Glomerular endothelial cell (primary cell): ENCODE measurements at places on chromosomes 13 and 19. TPM values are rescaled to one million over a fixed set of nuclear protein-coding genes. Genes with fewer than 3 reads are reported as not detected.
A peak's percentile ranks its signal among the peaks of the same experiment; 100 is the strongest.

- no peak for DNase-seq
These were observed 5.5 kb upstream of the GALP start for GRCh38 chr19:56170261-56170660.

GRCh38 chr19:16266586-16266942, 58.1 kb upstream of the KLF2 start:
- DNase-seq, result no peak

DNA sequence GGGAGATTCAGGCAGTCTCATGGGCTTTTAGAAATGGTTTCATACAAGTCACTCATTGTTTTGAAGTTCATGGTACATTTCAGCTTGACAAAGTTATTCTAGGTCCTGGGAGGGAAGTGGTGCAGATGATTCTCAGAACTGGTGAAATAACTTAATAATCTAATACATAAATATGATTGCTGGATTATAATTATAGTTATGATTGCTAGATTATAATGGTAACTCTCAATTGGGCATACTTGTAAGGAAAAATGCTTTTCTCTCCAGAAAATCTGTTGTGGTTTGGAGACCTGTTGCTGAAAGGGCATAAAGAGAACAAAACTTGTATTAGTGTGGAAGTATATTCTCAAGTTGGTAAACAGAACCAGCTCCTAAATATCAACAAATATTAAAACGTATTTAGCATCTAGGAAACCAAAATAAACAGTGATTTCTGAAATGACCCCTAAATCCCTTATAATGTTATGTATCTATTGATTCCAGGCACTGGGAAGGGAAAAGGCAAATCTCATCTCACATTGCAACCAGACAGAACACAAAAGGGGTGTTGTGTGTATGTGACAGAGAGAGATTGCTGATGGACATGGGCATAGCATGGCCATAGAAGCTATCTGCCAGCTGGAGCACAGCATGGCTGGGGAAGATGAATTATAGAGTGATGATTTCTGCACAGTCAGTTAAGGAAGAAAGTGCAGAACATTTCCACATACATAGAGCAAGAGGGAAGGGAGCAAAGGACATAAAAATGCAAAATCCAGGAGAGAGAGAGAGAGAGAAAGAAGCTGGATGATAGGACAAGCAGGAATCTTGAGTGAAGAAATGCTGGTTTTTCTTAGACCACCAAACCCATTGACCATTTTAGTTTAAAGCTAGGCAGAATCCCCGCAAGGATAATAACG, 87.1 kb upstream of the FRY start:
- DNase-seq, result no peak

DNA sequence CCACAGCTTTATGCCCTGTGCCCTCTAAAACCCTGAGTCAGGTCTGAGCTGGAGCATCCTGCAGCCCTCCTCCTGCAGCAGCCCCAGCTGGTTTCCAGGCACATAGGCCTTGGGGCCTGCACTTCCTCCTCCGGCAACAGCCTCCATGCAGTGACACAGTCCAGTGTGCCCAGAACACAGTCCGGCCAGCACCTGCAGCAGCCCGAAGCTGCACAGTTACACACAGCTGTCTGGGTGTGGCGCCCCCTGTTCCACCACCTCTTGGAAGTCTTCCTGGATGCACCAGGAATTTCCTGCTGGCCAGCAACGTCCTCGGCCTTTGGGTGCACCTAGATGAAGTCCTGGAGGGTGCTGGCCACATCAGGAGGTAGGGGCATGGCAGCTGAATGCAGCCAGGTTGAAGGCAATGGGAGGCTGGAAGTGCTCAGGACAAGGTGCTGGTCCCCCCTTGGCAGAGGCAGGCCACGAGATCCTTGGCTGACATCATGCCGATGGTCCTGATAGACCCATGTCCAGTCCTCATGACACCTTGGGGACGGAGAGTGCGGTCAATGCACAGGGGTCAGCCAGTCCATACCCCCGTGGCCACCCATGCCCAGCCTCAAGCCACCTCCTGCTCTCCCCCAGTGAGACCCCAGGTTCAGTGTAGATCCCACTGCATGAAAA, 27.1 kb upstream of the PARP4 start:
- DNase-seq, result no peak

DNA sequence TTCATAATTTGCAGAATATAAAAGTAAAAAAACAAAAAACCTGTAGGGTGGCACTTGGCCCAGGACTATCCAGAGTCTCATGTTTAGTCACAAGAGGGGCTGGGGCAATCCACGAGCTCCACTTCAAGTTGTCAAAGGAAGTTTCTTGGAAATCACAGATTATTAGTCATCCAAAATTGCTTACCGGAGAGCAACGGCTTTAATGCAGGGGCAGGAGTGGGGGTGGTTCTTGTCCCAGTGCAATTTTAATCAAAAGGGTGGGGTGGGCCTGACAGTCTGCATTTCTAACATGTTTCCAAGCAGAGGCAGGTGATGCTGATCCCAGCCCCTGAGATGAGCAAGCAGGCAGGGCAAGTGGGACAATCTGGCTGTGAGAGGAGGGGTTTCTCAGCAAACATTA, 233.9 kb downstream of the ABCC4 start:
- DNase-seq, result no peak

DNA sequence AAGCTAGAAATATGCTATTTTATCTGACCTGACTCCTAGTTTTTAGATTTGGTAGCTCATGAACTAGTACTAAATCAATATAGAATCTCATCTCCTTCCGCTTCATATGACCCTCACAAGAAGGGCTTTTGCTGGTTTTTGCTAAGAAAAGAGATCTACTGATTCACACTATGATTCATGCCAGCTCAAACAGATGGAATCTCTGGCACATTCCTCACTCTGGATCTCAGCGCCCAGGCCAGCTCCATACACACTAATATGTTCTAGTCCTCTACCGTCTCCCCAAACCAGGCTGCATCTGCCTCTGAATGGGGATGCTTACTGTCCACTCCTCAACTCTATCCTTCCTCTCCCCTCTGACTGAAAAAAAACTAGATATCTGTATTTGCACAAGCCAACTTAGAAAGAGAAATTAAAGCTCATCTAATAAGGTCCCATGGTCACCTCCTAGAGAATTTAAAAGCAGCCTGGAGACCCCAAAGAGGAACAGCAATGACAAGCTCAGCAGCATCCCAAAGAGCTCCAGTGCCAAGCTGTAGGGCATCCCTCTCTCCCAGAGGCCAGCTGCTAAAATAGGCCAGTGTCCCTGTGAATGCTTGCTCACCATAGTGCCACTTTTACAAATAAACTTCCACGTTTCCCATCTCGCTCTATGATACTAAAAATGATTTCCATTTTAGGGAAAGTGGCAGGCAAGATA, 74.9 kb downstream of the LHFPL6 start:
- peak; percentile 56 for DNase-seq

GRCh38 chr13:66348745-66349690, 881.1 kb downstream of the PCDH9 start:
- no peak for DNase-seq

Gene TPRX1
- not detected in 2 replicates for total RNA-seq

DNA sequence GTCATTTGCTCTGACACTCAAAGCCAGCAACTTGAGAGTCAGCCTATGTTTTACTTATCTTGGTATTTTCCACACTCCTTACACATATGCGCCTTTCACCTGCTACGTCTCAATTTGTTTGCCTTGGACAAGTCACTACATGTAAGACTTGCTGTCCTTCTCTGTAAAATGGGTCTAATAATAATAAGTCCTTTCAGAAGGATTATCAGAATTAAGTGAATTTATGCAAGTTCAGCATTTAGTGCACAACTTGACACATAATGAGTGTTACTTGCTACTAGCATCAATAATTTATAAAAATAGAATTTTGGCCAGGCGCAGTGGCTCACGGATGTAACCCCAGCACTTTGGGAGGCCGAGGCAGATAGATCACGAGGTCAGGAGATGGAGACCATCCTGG, 71.1 kb upstream of the UBL3 start:
- no peak for DNase-seq

DNA sequence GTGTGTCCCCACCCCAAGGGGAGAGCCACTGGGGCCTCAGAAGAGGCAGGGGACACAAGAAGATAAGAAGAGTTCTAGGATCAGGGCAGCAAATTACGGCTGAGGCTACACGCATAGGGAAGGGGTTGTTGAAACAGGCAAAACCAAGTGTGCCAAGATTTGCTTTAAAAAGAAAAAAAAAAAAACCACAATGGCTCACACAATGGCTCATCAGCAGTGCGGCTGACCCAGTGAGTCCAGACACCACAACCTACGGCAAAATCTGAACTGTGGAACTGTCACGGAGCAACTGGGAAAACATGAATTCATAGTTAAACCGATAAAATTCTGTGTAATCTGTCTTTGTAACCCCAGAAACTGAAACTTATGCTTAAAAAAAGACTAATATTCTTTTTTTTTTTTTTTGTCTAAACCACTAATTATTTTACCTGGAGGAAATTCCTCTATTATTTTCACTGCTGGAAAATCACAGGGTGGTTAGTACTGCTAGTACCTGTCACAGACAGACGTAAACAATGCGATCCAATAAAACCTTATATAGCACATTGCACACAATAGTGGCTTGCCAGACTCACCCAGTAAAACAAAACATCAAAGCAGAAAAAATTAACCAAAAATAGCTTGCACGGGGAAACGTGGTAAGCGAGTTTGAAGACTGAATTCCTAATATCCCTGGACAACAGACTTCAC, 325.4 kb upstream of the TSHZ3 start:
- no peak for DNase-seq

- DNase-seq, result no peak
These were observed 211.3 kb downstream of the PCCA start for GRCh38 chr13:100300243-100300642.

Gene CCL25
- total RNA-seq, result not detected in 2 replicates

Gene TSC22D1
- total RNA-seq, result 61.7 and 79.9 TPM in 2 replicates

Gene PNKP
- 68.3 and 81.3 TPM in 2 replicates for total RNA-seq

DNA sequence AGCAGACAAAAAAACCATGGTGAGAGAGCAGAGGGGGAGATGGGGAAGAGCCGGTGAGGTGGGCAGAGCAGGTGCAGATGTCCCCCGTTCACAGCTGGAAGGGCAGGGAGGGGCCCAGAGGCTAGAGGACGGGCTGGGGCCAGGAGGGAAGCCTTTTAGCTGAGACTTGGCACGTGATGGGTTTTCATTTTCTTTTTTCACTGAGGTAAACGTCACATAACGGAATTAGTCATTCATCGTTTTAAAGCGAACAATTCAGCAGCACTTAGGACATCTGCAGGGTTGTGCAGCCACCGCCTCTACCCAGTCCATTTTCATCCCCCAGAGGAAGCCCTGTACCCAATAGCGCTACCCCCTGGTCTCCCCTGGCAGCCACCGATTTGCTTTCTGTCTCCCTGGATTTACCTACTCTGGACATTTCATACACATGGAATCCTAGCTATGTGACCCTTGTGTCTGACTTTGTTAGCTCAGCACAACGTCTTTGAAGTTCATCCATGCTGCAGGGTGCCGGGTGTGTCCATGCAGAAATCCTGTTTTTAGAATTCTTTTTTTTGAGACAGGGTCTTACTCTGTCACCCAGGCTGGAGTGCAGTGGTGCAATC, 16.0 kb upstream of the EMC10 start:
- no peak for DNase-seq

Gene KASH5
- not detected in 2 replicates for total RNA-seq

- DNase-seq, result no peak
These were observed 1096.8 kb upstream of the ATXN8OS start for GRCh38 chr13:69010789-69011188.

- DNase-seq, result no peak
These were observed 381.0 kb upstream of the NBEA start for GRCh38 chr13:34561033-34561432.

DNA sequence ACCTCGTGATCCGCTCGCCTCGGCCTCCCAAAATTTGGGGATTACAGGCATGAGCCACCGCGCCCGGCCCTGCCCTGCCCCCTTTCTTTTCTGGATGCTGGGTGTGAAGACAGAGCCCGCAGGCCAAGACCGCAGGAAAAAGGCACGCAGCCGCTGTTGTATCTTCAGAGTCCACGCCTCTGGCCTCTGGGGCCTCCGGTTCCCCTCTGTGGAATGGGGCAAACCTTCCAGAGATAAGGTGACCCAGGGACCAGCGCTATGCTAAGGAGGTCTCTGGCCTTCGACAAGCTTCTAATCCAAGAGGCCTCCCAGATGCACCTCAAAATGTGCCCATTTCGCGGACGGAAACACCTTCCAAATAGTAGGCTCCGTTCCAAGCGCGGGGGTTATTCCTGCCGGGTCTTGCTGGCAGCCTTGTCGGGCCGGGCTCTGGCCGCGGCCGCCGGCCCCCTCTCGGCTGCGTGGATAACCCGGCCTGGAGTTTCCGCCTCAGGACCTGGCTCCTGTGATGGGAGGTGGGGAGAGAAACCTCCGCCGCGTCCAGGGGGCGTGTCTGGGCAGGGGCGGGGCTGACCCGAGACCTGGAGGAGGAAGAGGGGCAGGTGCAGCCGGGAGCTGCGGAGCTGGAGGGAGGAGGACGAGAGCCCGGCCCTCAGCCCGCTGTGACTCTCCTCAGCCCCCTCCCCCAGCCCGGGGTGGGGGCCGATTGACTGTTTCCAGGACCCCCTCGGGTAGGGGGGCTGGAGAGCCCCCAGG, 13.1 kb downstream of the TJP3 start:
- DNase-seq, result no peak
